Stimulated activated CD4-positive, alpha-beta T cell treated with anti-CD3 and anti-CD28 coated beads, TNF-alpha, amount 100 ng/mL, for 4 hours (primary cell): ENCODE measurements at places on chromosomes 2 and 18.

DNA sequence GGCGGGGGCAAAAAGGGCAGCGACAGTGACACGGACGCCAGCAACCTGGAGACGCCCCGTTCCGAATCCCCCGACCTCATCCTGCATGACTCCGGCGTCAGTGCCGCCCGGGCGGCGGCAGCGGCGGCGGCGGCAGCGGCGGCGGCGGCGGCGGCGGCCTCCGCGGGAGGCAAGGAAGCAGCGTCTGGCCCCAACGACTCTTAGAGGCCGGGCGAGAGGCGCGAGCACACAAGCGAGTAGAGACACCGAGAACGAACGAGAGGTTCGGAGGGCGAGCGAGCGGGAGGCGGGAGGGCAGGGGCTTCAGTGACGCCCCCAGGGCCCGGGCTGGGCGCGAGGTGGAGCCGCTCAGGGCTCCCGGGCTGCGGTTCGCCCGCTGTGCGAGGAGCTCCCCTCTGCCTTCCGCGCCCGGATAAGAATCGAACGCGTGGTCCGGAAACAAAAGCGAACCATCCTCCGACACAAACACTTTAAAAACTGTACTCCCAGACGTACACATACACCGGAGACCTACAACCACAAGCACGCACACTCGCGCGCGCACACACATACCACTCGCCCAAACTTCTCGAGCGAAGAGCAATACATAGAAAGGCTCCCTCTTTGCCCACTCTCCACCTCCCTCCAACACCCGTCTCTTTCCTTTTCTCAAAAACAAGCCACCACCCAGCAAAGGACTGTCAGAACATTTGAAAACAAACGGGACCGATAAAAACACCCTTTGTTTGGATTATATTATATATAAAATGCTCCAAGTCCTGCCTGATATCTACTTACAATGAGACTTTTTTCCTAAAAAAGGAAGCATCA is 2.8 kb downstream of the SP9 start:
- no peak for DNase-seq

- no peak for DNase-seq
Measured at GRCh38 chr18:47418746-47419145, 167.3 kb upstream of the SKOR2 start.

- no peak for DNase-seq
Measured at GRCh38 chr2:196229013-196229412, 57.6 kb upstream of the STK17B start.

DNA sequence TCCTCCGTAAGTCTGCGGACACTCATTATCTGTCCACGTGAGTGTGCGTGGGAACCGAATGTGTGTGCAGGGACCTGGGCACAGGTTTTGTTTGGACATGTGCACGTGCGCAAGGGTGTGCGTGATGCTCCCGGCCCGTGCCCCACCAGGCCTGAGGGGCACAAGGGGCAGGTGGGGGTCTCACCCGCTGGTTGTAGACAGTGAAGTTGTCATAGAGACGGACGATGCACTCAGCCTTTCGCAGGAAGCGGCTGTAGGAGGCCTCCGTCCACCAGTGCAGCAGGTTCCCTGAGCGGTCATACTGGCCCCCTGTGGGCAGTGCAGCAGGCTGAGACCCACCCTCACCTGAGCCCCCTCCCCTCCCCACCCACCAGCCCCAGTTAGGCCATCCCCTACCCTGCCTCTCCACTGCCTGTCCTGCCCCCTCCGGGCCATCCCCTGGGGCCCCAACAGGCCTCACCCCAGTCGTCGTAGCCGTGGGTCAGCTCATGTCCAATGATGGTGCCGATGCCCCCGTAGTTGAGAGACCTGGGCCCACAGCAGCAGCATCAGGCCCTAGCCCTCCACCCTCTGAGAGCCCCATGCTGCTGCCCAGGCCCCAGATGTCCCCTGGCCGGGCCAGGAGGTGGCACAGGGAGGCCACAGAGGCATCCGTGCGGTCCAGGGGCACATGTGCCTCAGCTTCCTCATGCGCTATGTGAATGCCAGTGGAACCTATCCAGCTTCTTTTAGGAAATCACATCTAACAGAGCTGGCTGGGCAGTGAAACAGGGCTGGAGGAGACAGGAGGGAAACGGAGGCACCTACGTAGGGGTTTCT is 6.1 kb downstream of the ECEL1 start:
- no peak for DNase-seq

GRCh38 chr2:71256421-71256820 is 29.5 kb upstream of the PAIP2B start:
- no peak for DNase-seq
